ENCODE measurements at places on chromosomes 7 and 10. TPM values are rescaled to one million over a fixed set of nuclear protein-coding genes. Genes with fewer than 3 reads are reported as not detected.

The UBE3C gene
- 81.1 TPM for total RNA-seq

The DLG5 gene
- total RNA-seq, result 1.7 TPM

The TSPAN12 gene
- not detected for total RNA-seq

DNA sequence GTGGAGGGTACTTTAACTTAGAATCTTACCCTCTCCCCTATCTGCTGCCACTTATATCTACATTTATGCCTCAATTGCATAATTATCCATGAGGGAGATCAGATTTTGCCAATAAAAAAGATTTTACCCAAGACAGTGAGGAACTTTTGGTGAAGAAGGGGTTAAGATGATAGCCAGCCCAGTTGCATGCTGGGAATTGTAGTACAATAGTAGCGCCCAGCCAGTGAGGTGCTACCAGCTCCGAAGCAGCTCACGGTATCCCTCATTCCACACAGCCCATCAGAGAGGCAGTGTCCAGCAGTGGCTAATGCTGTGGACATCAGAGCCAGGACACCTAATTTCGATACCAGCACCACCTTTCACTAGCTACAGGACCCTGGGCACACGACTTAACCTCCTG, 5.9 kb upstream of the LGI1 start:
- H3K36me3 ChIP-seq, result no peaks in the 10 kb centered on the region
- H3K27me3 ChIP-seq, result no peaks in the 10 kb centered on the region
- H3K27ac ChIP-seq, result no peak overlapping the region
- H3K4me1 ChIP-seq, result no peaks in the 10 kb centered on the region
- H3K4me3 ChIP-seq, result no peak overlapping the region

GRCh38 chr10:123577921-123578461, 88.2 kb upstream of the GPR26 start:
- no peak overlapping the region for H3K27ac ChIP-seq
- no peaks in the 10 kb centered on the region for H3K36me3 ChIP-seq
- peaks cover 7% of the 10 kb centered on the region for H3K27me3 ChIP-seq
- DNase-seq, result no peak

GRCh38 chr10:36872702-36873393, 252.6 kb upstream of the ANKRD30A start:
- no peaks in the 10 kb centered on the region for H3K36me3 ChIP-seq
- no peak for DNase-seq
- H3K27me3 ChIP-seq, result no peaks in the 10 kb centered on the region
- H3K4me3 ChIP-seq, result no peak overlapping the region

GRCh38 chr10:119805702-119806230, 66.9 kb downstream of the MCMBP start:
- DNase-seq, result no peak
- H3K36me3 ChIP-seq, result no peaks in the 10 kb centered on the region
- H3K27me3 ChIP-seq, result no peaks in the 10 kb centered on the region
- no peaks in the 10 kb centered on the region for H3K4me1 ChIP-seq
- H3K27ac ChIP-seq, result no peak overlapping the region

DNA sequence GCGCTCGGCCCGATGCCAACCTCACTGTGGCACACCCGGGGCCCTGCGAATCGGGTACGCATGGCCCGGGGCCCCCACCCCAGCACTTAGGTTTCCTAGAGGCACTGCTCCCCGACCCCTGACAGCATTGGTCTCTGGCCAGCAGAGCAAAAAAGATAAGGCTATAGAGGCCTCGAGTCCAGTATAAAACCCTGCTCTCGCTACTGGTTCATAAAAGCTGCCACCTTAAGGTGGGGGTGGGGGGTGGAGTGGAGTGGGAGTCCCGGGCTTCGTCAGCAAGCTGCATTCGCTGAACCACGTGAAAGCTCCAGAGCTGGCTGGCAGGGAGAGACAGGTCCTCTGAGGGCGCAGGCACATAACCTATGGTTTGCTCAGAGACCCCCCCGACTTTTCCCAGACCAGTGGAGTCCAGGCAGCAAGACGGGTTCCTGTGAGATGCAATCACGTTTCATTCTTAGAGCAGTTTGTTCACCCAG, 1.3 kb downstream of the KAZALD1 start:
- no peak for DNase-seq
- H3K4me3 ChIP-seq, result peak overlapping the region; percentile 11
- H3K27me3 ChIP-seq, result peaks cover 46% of the 10 kb centered on the region
- no peaks in the 10 kb centered on the region for H3K36me3 ChIP-seq
- peaks cover 39% of the 10 kb centered on the region for H3K4me1 ChIP-seq
- peak overlapping the region; percentile 77 for H3K27ac ChIP-seq

DNA sequence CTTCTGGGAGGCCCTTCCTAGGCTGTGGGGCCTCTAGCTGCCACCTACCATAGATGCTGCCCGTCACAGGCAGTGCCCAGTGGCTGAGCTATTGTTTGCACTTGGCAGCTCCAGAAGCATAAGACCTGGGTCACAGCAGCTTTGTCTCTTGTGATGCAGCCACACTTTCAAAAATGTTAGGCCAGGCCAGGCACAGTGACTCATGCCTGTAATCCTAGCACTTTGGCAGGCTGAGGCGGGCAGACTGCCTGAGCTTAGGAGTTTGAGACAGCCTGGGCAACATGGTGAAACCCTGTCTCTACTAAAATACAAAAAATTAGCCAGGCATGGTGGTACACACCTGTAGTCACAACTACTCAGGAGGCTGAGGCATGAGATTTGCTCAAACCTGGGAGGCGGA, 9.5 kb upstream of the KAZALD1 start:
- no peak overlapping the region for H3K27ac ChIP-seq
- H3K36me3 ChIP-seq, result no peaks in the 10 kb centered on the region
- no peak for DNase-seq
- H3K27me3 ChIP-seq, result peaks cover 25% of the 10 kb centered on the region
- H3K4me1 ChIP-seq, result peaks cover 13% of the 10 kb centered on the region
